ENCODE measurements at places on chromosomes 2 and 18. TPM values are rescaled to one million over a fixed set of nuclear protein-coding genes. Genes with fewer than 3 reads are reported as not detected.
A peak's percentile ranks its signal among the peaks of the same experiment; 100 is the strongest.

- no peaks in the 10 kb centered on the region for H3K36me3 ChIP-seq
- H3K27ac ChIP-seq: no peak overlapping the region
These were observed 182.3 kb downstream of the RDH14 start for GRCh38 chr2:18378020-18378653.

DNA sequence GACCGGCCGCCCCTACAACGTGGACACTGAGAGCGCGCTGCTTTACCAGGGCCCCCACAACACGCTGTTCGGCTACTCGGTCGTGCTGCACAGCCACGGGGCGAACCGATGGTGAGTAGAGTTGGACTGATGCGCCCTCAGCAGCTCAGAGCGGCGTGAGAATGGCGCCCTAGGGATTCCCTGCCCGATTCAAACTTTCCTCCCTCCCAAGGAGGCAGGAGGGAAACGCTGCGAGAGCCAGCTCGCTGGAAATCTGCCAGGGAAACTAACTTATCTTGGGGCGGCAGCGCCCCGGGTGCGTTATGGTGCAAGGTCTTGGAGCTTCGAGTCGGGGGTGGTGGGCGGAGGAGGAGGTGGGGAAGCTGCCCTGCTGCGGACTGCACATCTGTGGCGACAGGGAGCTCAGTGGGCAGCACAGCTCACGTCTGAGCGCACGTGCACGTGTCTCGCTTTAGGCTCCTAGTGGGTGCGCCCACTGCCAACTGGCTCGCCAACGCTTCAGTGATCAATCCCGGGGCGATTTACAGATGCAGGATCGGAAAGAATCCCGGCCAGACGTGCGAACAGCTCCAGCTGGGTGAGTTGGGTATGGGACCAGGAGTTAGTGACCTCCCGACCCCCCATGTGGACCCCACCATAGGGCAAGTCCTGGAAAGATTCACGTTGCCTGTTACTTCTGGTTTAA is 697 bp downstream of the ITGA4 start:
- peaks cover 12% of the 10 kb centered on the region for H3K36me3 ChIP-seq
- H3K4me3 ChIP-seq: peak overlapping the region; percentile 98
- peaks cover 61% of the 10 kb centered on the region for H3K4me1 ChIP-seq
- H3K27me3 ChIP-seq: no peaks in the 10 kb centered on the region
- H3K27ac ChIP-seq: peak overlapping the region; percentile 95
- peak; percentile 36 for DNase-seq

DNA sequence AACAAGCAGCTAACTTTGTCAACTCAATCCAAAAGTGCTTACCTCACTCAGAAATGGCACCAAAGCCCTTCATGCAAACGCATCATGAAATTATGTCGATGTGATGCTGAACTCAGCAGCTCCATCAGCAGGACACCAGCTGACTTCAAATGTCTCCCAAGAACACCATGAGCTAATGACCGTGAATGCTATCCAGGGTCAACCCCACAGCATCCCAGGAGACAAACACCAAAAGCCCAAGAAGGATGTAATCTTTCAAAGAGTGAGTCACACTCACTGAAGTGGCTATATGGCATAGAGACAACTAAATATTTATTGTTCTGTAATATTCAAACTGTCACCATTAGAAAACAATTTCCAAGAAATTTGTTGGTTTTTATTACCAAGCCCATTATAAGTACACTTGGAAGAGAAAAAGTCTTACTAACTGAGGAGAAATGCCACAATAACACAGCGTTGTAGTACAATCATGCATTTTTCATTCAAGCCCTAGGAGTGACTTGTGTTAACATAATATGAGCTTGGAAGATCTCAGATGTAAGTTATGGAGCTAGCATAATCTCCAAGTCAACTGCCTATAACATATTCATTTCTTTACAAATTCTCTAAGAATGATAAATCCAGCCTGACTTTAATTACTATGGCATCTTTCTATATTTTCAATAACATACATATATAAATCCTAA is 165.0 kb upstream of the CCDC68 start:
- no peak for DNase-seq
- no peak overlapping the region for H3K4me3 ChIP-seq
- H3K4me1 ChIP-seq: peaks cover 9% of the 10 kb centered on the region
- H3K27ac ChIP-seq: no peak overlapping the region

DNA sequence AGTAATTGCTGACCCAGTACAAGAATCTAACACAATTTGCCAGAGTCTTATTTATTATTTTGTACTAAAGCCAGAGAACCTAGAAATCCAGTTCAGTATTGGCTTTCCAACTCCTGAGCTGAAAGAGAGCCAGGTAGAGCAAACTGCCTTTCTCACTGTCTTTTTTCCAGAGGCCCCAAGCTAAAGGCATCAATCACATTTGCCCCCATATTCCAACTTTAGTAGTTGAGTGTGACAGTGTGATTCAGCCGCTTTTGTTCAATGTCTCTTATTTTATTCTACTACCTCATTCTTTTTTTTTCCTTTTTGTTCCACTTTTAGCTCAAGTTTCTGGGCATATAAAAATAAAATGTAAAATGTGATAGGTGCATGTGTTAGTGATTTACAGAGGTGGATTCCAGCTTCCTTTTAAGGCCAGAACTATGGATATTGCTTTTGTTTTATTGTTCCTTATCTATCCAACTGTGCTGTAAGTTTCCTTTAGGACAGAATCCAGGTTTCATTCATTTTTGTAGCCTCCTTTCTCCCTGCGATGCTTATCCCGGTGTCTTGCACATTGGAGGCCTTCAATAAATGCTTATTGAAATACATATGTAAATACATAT is 153.0 kb downstream of the ZEB2 start:
- peaks cover 9% of the 10 kb centered on the region for H3K27me3 ChIP-seq
- H3K36me3 ChIP-seq: no peaks in the 10 kb centered on the region
- no peak overlapping the region for H3K27ac ChIP-seq
- H3K4me3 ChIP-seq: no peak overlapping the region
- no peak for DNase-seq

- H3K4me1 ChIP-seq: no peaks in the 10 kb centered on the region
- no peak overlapping the region for H3K27ac ChIP-seq
- DNase-seq: no peak
- no peaks in the 10 kb centered on the region for H3K36me3 ChIP-seq
- no peaks in the 10 kb centered on the region for H3K27me3 ChIP-seq
These were observed 330.9 kb downstream of the DCC start for GRCh38 chr18:52670896-52671295.

DNA sequence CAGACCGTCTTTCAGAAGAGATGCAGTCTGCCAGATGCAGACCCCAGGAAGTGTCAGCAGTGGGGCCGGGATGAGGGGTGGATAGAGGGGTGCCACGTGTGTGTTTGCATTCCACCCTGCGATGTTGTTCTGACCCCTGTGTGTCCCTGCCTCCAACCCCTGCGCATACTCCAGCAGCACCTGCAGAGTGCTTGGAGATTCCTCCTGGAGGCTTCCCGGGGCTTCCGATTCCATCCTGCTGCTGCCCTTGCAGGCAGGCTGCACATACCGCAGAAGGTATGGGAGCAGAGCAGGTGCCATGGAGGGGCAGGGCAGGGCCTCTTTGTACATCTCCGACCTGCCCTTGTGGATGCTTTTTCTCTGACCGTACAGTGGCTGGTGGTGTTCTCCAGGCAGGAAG is 177.2 kb downstream of the SH3RF3 start:
- H3K27ac ChIP-seq: no peak overlapping the region
- H3K4me1 ChIP-seq: no peaks in the 10 kb centered on the region
- H3K27me3 ChIP-seq: no peaks in the 10 kb centered on the region
- no peak overlapping the region for H3K4me3 ChIP-seq
- H3K36me3 ChIP-seq: no peaks in the 10 kb centered on the region

- no peaks in the 10 kb centered on the region for H3K27me3 ChIP-seq
- DNase-seq: no peak
- H3K36me3 ChIP-seq: peaks cover 5% of the 10 kb centered on the region
These were observed 2.4 kb downstream of the DNAJB2 start for GRCh38 chr2:219281588-219281987.

- H3K4me1 ChIP-seq: no peaks in the 10 kb centered on the region
- no peak for DNase-seq
- H3K27ac ChIP-seq: no peak overlapping the region
- peaks cover 5% of the 10 kb centered on the region for H3K27me3 ChIP-seq
These were observed 22.3 kb upstream of the SERPINB5 start for GRCh38 chr18:63454497-63454896.

DNA sequence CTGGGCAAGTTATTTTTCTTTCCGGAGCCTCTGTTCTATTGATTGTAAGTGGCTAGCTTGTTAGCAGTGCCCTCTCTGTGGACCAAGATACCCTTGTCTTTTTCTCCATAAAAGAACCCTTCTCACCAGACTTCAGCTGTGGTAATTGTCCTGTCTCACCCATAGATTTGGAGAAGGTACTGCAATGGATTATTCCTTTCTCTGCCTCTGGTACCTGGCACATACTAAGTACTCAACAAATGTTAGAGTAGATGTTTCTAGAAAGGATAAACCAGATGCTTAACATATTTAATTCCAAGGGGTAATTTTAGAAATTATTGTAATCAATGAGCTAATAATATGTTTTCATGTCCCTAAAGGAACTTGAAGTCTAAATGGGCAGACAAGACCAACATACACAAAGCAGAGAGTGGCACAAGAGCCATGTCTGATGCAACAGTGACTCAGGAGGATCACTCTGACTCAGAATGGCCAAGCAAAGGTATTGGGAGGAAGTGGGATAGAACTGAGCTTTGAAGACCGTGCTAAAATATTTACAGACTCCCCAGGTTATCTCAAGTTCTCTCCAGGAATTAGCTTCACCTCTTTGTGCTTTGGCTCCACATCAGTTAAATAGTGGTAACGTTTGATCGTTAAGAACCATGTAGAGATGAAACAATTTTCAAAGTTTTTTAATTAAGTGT is 129.7 kb upstream of the OSR1 start:
- no peak for DNase-seq
- H3K4me3 ChIP-seq: no peak overlapping the region
- no peaks in the 10 kb centered on the region for H3K4me1 ChIP-seq
- no peaks in the 10 kb centered on the region for H3K36me3 ChIP-seq
- no peak overlapping the region for H3K27ac ChIP-seq
- H3K27me3 ChIP-seq: peaks cover 34% of the 10 kb centered on the region

DNA sequence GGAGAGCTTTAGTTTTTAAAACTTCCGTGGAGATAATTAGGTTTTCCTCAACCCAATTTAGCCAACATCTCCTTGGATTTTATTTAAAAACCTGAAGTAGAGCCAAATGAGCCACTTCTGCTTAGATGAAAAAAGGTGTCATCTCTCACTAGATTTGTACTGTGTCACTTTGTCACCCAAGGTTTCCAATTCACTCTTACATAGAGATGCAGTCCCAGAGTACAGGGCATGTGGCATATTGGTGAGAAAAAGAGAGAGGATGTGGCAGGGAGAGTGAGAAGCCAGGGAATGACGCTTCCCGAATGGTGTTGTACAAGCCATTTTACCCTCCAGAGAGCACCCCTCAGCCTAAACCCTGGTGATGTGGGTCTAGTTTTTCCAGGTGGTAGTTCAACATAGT is 44.4 kb upstream of the CTLA4 start:
- peaks cover 74% of the 10 kb centered on the region for H3K27me3 ChIP-seq
- H3K4me1 ChIP-seq: peaks cover 9% of the 10 kb centered on the region
- no peak overlapping the region for H3K27ac ChIP-seq
- no peak overlapping the region for H3K4me3 ChIP-seq
- H3K36me3 ChIP-seq: no peaks in the 10 kb centered on the region

SPP2 gene
- polyA plus RNA-seq: not detected

PLA2R1 gene
- polyA plus RNA-seq: not detected

OTOS gene
- polyA plus RNA-seq: not detected

ACOXL gene
- not detected for polyA plus RNA-seq

REG1A gene
- not detected for polyA plus RNA-seq

STAT4 gene
- 0.92 TPM for polyA plus RNA-seq

KLHL14 gene
- polyA plus RNA-seq: 23.0 TPM

RBM45 gene
- 7.7 TPM for polyA plus RNA-seq
